ENCODE measurements at places on chromosomes 3 and 15. TPM values are rescaled to one million over a fixed set of nuclear protein-coding genes. Genes with fewer than 3 reads are reported as not detected.

- no peak for DNase-seq
These were observed 551.2 kb upstream of the CCDC54 start for GRCh38 chr3:106825962-106826605.

Gene LMAN1L
- 7.9 TPM for total RNA-seq

Gene OCA2
- not detected for total RNA-seq

DNA sequence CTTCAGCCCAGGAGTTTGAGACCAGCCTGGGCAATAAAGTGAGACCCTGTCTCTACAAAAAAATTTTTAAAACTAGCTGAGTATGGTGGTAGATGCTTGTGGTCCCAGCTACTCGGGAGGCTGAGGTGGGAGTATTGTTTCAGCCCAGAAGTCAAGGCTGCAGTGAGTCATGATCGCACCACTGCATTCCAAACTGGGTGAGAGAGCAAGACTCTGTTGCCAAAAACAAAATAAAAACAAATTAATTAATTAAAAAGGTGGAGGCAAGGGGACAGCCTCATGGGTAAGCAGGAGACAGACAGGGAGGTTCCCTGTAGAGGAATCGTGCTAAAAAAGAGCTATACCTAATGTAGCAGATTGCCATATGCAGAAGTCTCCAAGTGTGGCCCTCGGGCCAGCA is 12.6 kb downstream of the HAPLN3 start:
- DNase-seq: no peak

DNA sequence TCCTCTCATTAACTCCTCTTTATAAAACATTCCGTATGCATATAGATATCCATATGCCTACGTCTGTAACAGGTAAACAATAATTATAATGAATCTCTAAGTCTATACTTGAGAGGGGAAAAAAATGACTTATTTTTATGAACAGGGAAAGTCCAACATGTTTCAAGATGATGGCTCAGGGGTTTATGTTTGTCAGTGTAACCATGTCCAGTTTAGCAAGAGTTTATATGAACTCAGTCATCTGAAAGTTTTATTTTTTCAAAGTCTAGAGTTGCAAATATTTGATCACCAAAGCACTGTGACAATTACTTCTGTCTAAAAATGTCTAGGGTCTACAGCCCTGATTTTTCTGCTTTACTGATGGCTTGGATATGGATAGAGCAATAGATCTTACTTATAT is 559.4 kb upstream of the KCNMB2 start:
- no peak for DNase-seq

DNA sequence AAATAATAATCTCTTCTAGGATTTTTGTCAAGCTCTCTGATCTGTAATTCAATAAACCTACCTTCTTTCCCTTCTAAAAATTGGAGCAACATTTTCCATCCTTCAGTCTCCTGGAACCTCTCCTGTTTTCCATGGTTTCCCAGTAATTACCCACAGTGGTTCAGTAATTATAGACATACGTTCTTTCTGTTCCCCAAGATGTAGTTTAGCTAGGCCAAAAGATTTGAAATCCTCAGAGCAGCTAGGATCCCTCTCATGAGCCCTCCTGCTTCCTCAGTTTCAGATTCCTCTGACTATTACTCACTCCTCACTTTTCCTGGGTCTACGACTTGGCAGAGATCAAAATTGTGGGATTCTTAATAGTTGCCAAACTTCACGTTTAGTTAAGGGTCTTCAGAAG is 76.9 kb upstream of the IGSF10 start:
- DNase-seq: no peak

- DNase-seq: no peak
These were observed 115.1 kb downstream of the DGKG start for GRCh38 chr3:186246941-186247340.

GRCh38 chr3:15953841-15954240 is 156.1 kb upstream of the ANKRD28 start:
- DNase-seq: no peak

- DNase-seq: no peak
These were observed at the start of gene AMT for GRCh38 chr3:49422379-49423248. Gene AMT, minus strand, starts transcription at chr3:49422473. Its CDS starts 23 bp downstream, at chr3:49422450.

DNA sequence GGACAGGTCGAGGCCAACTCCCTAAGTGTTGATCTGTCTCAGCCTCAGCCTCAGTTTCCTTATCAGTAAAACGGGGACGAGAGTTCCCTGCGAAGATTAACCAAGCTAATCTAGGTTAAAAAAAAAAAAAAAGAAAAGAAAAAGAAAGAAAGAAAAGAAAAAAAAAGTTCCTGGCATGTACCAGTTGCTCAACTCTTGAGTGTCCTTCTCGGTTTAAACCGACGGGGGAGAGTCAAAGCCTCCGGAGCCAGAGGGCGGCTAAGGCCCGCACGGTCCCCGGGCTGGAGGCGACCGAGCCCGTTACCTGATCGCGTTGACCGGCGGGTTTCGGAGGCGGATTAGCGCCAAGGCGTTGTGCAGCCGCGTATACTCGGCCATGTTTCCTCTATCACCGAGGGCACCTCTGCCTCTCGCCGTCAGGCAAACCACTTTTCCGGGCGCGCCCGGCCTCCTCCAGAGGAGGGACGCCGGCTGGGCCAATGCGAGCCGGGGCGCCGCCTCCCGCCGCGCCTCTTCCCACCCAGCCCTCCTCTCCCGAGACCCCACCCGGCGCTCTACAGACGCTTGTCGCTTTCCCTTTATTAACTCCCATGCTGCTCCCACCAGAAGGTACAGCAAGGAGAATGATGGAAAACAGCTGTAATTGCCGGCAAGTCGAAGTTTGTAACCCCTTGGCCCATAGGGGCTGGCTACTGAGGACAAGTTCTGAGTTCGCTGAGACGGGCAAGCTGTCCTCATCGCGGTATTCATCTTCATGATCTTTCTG is at the start of gene EHHADH:
TSS of gene EHHADH (minus strand) at position 405 of the 766 bp plus-strand sequence. CDS start at position 378, 27 bp downstream.
- peak; percentile 91 for DNase-seq

DNA sequence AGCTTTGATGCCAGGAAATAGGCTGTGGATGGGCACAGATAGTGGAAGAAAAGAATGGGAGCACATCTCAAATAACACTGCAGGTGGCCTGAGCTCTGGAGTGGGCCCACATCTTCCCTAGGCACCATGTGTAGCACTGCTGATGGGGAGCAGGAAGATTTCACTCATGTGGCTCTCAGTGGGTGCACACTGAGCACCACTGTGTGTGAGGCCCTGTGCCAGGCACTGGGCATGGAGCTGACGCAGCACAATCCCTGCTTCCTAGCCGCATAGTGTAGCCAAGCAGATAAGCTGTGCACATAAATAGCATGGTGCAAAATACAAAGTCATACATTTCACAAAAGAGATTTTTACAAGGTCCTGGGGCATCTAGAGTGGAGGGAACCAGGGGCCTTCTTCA is 101.6 kb downstream of the MOBP start:
- no peak for DNase-seq

GRCh38 chr3:186534113-186534669 is 10.0 kb downstream of the CRYGS start:
- no peak for DNase-seq

DNA sequence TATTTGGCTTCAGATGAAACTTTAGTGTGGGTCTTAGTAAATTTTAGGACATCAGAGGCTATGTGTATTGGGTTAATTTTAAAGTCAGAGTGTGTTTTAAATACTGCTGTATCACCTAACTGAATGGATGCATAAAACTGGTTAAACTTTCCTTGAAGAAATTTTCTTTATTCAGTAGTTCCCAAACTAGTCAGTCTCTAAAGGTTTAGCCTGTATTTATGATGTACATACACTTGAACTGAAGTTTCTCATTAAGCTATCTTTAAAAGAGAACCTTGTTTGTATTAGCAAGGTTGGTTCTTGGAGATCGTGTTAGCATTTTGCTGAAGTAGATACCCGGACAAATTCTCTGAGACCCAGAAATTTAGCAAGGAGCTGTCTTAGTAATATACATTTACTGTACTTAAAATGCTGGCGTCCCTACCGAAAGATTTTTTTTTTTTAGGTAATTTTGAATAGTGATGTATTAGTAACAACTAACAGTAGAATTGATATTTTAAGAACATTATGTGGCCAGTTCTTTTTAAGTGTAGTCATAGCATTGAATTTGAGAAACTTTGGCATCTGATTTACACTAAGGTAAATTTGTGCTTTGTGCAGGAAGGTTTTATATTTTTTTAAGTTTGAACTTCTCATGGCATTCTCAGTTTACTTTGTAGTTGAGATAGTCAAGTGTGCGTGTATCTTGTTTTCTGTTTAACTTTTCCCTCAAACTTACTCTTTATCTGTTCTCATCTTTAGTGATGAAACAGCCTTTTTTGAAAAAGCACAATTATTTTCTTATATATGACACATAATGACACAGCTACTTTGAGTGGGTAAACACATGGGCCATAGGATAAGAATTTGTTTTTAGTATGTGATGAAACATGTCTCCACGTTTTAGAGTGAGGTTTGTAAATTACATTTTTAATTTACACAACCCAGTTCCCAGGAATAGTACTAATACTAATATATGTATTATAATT is 2.9 kb downstream of the DIPK2A start:
- DNase-seq: no peak

- DNase-seq: no peak
These were observed 65.1 kb downstream of the SLC12A8 start for GRCh38 chr3:125147491-125147820.

DNA sequence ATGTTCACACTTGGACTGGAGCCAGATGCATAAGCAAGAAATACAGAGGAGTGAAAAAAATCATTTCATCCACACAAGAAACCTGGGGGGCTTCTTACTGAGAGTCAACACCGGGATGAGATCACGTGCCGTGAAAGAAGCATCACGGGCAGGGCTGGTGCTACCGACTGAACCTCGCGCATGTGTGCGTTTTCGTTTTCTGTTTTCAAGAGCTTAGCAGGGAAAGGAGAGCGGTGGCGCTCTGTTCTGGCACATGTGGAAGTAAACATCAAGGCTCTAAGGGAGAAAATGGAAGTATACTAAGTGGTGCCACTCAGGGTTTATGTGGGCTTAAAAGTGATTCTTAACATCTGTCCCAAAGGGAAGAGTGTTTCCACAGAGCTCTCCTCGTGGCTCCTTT is 55.9 kb downstream of the VGLL4 start:
- no peak for DNase-seq

DNA sequence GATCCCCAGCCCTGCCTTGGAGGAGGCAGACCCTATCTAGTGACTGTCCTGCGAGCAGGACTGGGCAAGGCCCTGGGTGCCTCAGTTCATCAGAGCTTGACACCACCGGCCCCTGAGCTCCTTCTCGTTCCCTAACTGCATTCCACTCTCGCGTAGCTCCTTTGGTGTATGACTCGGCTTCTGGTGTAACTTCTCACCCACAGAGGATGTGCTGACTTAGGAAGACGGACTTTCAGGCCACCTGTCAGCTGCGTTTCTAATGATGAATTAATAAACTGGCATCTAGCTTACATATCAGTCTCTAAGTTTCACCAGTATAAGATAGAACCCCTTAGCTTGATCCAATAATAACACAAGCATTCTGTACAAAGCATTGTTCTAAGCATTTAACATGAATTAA is 17.5 kb downstream of the ABCF3 start:
- no peak for DNase-seq

DNA sequence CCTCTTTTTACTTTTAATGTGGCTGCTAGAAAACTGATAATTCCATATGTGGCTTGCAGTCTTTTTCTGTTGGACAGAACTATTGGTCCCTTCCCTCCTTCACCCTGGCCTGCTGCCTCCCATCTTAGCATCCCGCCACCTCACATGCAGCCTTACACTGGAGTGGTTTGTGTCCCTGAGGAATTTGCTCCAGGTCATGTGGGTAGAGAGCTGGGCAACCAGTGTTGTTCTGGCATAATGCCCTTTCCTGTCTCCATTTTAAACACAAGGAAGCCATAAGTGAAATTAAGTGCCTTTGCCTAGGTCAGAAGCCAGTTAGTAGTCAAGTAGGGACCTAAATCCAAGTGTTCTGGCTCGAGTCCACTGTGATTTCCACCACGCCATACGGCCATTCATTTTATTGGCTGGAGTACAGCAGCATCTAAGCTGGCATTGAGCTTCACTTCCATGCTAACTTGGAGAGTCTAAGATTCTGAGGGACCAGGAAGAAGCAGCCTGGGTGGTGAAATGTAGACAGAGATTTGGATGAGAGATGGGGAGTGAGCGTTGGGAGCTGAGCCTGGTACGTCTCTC is 46.0 kb upstream of the PLXNA1 start:
- DNase-seq: no peak

Gene RNU5B-1
- 29.8 TPM for total RNA-seq

GRCh38 chr3:127220497-127220896 is 27.6 kb downstream of the PRR23E start:
- no peak for DNase-seq

GRCh38 chr3:112366522-112366921 is 33.6 kb downstream of the CD200 start:
- no peak for DNase-seq

DNA sequence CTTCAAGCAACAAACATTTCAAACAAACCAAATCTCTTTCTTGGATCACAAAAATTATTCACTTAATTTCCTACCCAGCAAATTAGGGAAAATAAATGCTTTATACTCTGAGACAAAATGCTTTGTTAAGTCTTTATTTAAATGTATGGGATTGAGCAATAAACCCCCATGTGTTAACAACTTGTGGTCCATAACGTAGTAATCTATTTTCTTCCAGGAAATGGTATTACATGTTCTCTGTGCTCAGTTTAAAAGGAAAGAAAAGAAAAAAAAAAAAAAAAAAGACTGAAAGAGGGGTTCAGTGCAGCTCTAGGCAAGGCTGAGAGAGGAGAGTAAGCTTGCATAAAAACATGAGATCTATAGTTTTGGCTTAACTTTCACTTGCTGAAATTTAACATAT is 102.3 kb downstream of the PIK3CB start:
- no peak for DNase-seq

Gene CSK
- total RNA-seq: 29.5 TPM

- DNase-seq: no peak
These were observed 60.8 kb downstream of the RAB11A start for GRCh38 chr15:65930134-65930533.
